Iris pigment epithelial cell (primary cell): ENCODE measurements at places on chromosomes 12 and 14.

DNA sequence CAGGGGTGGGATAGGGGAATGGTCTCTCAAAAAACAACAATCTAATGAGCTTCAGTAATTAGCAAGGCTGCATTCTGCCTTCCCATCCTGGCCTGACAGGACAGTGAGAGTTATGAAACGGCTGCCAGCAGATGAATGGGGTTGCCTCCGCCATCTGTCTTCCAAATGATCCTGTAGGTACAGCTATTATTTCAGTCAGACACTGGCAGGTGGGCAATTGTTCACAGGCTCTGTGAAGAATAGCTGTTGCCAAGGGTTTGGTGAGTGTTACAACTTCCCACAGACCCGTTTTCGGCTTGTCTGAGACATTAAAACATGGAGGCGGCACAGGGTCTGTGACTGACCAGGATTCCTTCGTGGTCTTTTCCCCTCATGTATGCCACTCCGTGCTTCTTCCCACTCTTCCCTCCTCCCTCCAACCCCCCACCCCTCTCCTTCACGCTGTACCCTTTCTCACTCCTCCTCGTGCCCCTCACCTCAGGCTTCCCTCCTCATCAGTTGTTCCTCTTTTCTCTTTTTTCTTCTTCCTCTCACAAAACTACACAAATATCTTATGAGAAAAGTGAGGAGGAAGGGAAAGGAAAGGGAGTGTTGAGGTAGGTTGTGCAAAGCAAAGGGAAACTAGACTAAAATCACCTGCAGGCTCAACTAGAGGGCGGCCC is 160.8 kb upstream of the GZMB start:
- no peak for DNase-seq

GRCh38 chr14:59190372-59190771 is 1.9 kb downstream of the DAAM1 start:
- no peak for DNase-seq

DNA sequence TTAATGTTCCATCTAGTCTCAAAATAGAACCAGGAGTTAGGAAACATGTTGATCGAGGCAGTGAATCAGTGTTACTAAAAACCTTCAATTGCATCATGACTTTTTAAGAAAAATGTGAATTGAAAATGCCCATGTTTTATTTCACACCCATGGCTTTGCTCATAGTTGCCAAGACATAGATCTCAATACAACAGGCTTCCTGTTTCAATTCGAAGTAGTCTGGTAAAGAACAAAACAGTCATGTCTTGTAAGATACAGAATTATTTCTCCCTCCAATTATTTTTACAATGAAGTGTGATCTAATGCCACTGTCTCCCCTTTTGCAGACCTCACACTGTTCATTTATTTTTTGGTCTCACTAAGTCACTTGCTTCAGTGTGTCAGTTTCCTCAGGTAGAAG is 44.6 kb upstream of the FAR2 start:
- DNase-seq, result no peak

GRCh38 chr12:65196762-65197567 is 27.6 kb downstream of the LEMD3 start:
- DNase-seq, result no peak

- peak; percentile 33 for DNase-seq
These were observed 188.3 kb downstream of the DAD1 start for GRCh38 chr14:22400655-22401259.

DNA sequence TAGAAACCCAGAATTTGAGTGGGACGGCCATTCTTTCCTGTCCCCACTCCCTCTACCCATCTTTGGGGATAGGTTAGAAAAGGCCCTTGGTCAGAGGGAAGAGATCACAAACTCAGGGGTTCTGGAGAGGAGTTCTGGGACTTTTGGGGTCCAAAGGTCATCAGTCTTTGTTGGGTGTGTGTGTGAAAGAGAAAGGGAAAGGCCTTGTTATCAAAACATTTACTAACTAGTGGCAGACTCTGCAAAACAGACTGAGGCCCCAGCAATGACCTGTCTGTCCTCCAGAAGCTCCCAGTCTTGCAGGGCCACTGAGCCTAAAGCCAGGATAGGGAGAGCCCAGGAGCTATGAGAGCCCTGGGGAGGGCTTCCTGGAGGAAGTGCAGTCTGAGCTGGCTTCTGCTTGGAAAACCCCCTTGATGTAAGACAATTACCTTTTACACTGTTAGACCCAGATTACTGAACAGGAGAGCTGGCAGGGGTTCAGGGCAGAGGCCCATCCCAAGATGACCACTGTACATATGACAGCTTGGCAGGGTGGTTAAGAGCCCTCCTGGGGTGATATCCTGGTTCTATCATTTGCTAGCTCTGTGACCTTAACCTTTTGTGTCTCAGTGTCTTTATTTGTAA is 429.1 kb upstream of the CCDC196 start:
- DNase-seq, result no peak

DNA sequence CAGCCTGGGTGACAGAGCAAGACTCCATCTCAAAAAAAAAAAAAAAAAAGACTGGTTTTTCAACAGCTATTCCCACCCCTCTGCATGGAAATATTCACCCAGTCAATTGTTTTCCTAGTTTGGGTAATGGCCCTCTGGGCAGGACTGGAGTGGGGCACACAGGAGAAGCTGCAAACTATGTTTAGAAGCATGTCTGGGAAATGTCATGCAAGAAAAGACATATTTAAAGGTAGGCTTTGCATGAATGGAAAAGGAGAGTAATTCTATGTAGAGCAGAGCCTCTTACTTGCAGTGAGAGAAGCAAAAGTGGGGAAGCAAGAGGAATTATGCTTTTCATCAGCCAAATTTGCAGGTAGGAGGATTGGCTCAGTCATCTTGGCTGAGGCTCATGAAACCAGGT is 276.5 kb upstream of the PLEKHG7 start:
- DNase-seq, result no peak

GRCh38 chr12:96846293-96846692 is 60.8 kb upstream of the NEDD1 start:
- peak; percentile 8 for DNase-seq

DNA sequence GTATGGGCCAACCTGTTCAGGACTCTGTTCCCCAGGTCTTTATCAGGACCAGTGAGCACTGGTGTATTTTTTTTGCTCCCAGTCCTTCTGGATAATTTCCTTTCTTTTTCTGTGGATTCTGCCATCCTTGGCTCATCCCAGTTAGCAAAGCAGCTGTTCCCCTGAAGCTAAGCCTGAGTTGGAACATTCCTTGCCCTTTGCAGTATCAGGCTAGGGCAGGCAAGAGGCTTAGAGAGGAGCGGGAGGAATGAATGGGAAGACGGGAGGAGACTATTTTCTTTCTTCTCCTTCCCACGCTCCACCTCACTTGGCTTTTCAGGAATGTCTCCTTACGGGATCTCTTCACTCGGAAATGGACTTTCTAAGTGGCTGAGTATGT is 29.2 kb downstream of the ERG28 start:
- DNase-seq, result peak; percentile 20

DNA sequence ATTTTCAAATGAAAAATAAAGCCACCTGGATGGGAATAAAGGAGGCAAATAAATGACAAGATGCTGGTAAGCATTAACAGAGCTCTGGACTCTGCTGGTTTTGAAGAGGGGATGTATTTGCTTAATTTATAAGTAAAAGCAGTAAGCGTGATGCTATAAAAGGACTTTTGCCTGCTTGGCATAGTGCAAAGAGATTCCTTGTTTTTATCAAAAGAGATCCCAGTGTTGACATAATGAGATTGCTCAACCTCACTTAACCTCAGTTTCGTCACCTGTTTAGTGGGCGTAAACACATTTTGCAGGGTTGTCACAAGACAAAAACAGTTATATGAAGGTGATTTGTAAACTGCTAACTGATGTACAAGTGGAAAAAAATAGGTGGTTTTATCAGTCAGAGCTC is 13.8 kb downstream of the ASCL1 start:
- no peak for DNase-seq

DNA sequence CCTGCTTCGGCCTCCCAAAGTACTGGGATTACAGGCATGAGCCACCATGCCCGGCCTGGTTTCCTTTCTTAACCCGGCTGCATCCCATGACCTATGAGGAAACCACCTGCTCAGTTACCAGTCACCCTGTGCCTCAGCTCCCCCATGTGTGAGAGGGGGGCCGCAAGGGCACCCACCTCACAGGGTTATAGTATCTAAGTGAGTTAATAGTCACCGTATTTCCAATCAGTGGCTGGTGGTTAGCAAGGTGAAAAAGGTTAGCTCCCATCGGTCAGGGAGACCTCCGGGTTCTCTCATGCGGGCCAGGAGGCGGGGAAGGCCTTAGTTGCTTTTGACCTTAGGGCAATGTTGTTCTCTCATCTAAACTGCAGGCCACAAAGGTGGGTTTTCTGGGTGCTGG is 6.7 kb downstream of the LRP1 start:
- no peak for DNase-seq

DNA sequence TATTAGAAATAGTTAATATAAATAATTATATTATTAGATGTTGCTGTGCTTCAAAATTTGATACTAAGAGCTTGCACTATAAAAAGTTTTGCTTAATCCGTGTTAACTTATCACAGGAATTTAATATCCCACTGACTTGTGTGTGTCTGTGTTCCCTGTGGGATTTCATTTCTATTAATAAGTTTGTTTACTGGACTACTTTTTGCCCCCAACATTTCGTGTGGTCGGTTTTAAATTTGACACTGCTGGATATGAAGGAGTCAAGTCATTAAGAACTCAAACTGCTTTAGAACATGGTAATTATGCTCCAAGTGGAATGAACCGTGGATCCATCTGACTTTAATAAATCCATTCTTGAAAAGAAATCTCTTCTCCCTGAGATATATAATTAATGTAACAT is 182.2 kb upstream of the NUDT4 start:
- DNase-seq, result no peak
